ENCODE measurements at places on chromosomes 12 and 14. TPM values are rescaled to one million over a fixed set of nuclear protein-coding genes. Genes with fewer than 3 reads are reported as not detected.

DNA sequence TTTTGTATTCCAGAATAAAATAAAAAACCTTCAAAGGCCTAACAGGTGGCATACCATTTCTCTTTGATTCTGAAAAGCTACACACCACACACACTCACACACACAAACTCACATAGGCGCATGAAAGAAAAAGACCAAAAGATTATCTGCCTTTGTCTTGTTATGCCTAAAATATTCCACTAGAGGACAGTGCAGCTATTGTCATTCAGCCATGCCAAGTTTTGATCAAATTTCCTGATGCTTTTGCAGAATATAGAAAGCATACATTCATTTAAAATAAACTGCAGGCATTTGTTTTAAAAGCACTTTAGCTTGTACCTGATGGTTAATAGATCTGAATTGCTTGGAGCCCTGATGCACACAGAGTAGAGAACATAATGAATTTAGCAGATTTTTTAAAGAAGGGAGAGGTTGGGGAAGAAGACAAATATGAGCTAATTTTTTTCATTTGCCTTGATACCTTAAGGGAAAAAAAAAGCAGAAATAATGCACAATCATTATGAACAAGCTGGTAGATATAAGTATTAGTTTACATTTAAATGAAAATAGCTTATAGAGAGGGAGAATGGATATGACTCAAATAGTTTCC is 1766.9 kb upstream of the SEL1L start:
- DNase-seq = peak; percentile 52

Gene RDH16
- total RNA-seq = not detected

GRCh38 chr12:46609273-46609623 is 216.5 kb downstream of the SLC38A4 start:
- DNase-seq = no peak

- no peak for DNase-seq
Observed at GRCh38 chr14:99791476-99792209, 1.6 kb upstream of the EML1 start.

Gene SUOX
- 13.1 TPM for total RNA-seq

DNA sequence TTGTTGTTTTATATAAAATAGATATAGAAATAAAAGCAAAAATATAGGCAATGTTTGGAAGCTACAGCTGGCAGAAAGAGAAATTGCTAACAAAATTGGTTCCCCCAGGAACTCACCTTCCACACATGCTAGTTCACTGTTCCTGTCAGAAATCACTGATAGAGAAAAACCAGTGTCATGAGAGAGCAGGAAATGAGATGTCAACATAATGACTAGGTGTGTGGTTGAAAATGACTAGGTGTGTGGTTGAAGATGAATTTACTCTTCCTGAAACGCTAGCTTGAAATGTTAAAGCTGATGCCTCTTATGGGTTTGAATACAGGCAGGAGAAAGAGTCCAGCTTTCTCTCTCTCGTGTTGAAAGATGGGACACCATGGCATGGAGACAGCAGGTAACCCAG is 216.3 kb downstream of the C12orf42 start:
- DNase-seq = no peak

GRCh38 chr14:22524784-22525161 is 64.3 kb downstream of the DAD1 start:
- DNase-seq = peak; percentile 45

- no peak for DNase-seq
Observed at GRCh38 chr14:51865953-51866747, 5.7 kb downstream of the GNG2 start.

Gene SPRING1
- 16.4 TPM for total RNA-seq

- DNase-seq = peak; percentile 55
Observed at GRCh38 chr12:48794870-48795269, 6.0 kb upstream of the ADCY6 start.

Gene TROAP
- 21.5 TPM for total RNA-seq

Gene HRK
- total RNA-seq = not detected

GRCh38 chr14:87457720-87458119 is 535.3 kb downstream of the GALC start:
- DNase-seq = no peak

DNA sequence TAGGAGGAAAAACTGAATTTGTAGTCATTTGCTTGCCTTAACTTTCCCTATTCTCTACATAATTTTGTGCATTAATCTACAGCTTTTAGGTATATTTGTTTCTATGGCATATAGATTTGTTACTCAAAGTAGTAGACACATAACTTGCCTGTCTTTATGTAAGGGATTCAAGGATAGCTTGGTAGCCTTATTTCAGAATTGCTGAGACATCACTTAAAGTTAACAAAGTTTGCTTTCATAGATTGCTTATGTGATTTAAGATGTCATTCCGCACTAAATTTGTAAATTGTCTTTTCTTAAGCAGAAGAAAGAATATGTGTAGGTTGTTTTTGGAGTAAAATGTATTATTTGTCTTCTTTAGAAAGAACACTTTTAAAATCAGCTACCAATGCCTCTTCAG is 477.7 kb upstream of the NOVA1 start:
- DNase-seq = no peak

Gene PHLDA1
- 47.8 TPM for total RNA-seq

Gene SERPINA10
- total RNA-seq = not detected

DNA sequence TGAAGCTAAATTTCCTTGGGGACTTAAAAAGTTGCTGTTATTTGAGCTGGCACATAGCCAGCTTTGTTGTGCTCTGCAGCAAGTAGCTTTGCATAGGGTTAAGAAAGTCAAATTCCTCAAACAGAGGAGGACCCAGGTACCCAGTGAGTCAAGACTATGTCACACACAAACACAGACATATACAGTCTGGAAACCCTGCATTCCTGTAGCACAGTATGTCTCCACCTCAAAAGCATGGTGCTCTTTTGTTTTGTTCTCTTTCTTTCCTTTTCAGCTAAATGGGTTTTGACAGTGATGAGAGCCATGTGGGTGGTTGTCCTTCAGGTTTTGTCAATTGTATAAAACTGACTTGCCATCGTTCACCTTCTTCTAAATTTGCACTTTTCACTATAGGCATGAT is 179.6 kb upstream of the DIO2 start:
- DNase-seq = peak; percentile 51

Gene CLEC1B
- not detected for total RNA-seq

DNA sequence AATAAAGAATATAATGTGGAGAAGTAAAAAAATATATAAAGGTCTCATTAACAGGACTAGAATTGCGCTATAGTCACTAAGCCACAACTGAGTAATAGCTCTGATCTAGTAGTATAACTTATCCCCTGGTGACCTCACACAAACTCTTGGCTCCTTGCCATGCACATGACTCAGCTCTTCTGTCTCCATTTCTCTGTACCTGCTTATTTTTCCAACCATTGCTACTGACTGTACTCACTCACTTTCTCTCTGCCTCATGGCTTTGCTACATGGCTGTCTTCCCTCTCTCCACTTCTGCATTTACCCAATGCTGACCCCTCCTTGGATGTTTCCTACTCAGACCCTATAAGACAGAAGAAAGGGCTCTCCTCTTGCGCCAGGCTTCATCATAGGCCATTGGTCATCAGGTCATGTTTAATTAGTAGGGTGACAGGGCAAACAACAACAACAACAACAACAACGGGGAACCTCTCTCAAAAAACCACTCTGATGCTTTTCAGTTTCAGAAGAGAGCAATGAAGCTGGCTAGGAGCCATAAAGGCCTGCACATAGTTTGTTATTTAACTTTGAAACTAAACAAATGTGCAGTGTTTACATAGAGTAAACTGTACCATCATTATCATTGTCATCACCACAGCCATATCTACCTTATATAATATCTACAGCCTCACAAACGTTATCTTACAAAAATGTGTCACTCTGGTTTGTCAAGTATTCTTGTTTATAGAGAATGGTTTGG is 25.6 kb upstream of the KRAS start:
- DNase-seq = peak; percentile 98

- DNase-seq = peak; percentile 32
Observed at GRCh38 chr14:22980672-22981089, 1.7 kb downstream of the AJUBA start.

GRCh38 chr12:42809226-42809625 is 219.7 kb upstream of the PRICKLE1 start:
- peak; percentile 48 for DNase-seq

Gene LMO3
- total RNA-seq = 1.7 TPM

Gene CD163L1
- 1.6 TPM for total RNA-seq

DNA sequence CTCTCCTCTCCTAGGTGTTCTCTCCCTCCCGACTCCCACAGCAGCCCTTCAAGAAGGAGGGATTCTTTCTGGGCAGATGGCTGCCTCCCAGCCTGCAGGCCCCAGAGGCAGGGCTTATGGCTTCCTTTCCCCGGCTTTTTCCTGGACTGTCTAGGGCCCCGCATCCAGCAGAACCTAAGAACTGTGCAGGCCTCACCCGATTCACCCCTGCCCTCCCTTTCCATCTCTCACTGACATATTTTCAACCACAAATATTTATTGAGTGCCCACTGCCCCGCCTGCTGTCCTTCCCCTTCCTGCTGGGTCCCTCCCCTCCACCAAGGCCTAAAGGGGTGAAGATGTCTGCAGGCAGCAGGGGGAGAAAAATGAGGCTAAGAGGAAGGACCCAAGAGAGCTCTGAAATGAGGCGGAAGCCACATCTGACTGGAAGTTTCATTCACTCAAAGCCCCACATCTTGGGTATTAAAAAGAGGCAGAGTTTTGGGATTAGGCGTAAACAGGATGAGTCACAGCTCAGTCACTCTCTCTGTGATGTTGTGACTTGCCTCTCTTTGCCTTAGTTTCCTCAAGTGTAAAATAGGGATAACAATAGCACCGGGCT is 2.9 kb downstream of the SCNN1A start:
- peak; percentile 69 for DNase-seq

- DNase-seq = no peak
Observed at GRCh38 chr12:124456652-124457152, 110.7 kb downstream of the NCOR2 start.

GRCh38 chr12:116236976-116237375 is 40.5 kb downstream of the MED13L start:
- no peak for DNase-seq

DNA sequence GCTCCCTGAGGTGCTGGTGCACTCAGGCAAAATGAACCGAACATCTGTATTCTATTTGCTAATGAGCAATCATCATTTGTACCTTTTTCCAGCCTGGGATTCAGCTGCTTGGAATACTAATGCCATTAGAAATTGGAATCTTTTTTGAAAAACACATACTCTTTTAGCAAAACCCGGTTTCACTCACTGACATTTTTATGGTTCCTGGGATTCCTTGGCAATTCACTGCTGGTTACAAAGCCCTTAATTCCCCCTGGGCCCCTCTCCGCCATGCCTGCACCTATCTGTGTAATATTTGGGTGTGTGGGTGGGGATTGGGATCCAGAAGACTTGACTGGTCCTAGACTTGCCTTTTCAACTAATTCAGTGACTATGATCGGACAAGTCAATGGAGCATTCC is 199.1 kb downstream of the FOXN3 start:
- DNase-seq = no peak

DNA sequence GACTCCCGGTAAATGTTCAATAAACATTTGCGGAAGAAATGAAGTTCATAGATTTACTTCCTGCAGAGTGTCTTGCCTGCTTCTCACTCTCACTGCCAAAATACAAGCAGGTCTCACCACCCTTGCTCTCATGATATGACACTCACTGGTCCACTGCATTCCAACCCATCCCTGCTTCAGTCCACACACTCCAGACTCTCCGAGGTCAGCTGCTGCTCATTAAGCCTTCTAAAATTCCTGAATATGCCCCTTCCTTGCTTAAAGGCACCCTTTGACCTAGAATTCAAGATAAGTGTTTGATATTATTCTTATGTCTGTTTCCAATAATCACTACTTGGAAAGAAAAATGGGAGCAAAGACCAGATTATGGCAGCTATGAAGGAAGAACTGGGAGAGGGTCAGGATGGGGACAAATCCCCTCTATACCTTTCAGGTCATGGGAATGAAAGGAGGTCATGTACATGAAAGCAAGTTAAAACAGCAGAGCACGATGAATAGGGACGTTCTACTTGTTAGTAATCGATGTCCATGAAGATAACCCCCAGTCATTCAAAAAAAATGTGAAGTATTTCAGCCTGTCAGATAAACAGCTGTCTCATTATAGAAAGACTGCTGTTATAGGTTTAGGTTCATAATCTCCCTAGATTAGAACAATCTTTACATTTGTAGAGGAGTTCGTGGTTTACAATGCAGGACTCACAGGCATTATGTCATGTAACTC is 10.5 kb upstream of the NID2 start:
- DNase-seq = peak; percentile 71

Gene PRH2
- 0.28 TPM for total RNA-seq

Gene GAS2L3
- total RNA-seq = 15.6 TPM

Gene DHRS2
- total RNA-seq = 0.18 TPM

- no peak for DNase-seq
Observed at GRCh38 chr12:9708853-9709252, 24.0 kb downstream of the CLECL1 start.

GRCh38 chr14:98952593-98953350 is 319.2 kb downstream of the BCL11B start:
- DNase-seq = no peak

DNA sequence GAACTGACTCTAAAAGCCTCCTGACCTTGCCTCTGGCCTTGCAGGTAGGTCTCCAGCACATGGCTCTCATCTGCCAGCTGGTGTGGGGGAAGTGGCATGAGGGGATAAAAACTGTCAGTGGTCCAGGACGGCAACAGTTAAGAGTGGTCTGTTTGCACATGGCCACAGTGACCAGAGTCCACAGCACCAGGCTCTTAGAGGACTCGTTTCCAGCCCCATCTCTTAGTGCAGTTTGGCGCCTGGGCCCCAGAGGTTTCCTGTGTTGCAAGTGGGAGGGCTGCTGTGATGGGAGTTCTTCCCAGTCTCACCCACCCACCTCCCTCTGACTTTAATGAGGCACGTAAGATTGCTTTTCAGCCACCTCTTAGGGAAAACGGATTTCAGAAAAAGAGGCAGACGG is 37.0 kb downstream of the APPL2 start:
- DNase-seq = no peak

Gene DNAI7
- 0.28 TPM for total RNA-seq

Gene TCL1A
- total RNA-seq = not detected

Gene MYO1H
- not detected for total RNA-seq

GRCh38 chr14:49460662-49461061 is 125.5 kb downstream of the RPS29 start:
- DNase-seq = no peak

- peak; percentile 84 for DNase-seq
Observed at GRCh38 chr14:95527387-95528002, 7.4 kb upstream of the GLRX5 start.

- DNase-seq = no peak
Observed at GRCh38 chr12:5889381-5890047, 55.5 kb downstream of the ANO2 start.

- DNase-seq = no peak
Observed at GRCh38 chr12:227923-228845, 14.2 kb upstream of the SLC6A12 start.

Gene ITPK1
- total RNA-seq = 15.3 TPM

GRCh38 chr14:98144964-98145363 is 1127.0 kb downstream of the BCL11B start:
- no peak for DNase-seq

Data from IMR-90 (cell line).